NCI-H1105 treated with DMSO at 0.1 percent for 48 hours (cell line): ENCODE measurements at places on chromosomes 4 and X.

GRCh38 chrX:13165266-13166189 is 121.1 kb upstream of the FAM9C start:
- peak; percentile 65 for DNase-seq

GRCh38 chr4:14871676-14872430 is 130.4 kb upstream of the CPEB2 start:
- no peak for DNase-seq

DNA sequence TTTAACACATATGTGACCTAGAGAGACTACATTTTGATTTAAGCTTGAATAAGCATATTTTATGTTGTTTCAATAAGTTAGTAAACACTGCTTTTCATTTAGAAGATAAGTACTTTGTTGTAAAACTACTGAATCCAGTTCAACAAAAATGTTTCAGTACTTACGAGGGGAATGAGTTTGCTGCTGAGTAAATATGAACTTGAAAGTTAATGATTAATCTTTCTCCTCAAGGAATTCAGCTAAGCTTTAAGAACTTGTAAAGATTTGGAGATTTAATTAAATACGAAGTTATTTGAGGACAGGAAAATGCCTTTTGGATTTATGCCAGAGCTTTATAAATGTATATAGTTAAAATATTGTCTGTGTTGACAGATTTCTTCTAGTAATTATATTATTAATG is 933.0 kb upstream of the LCORL start:
- no peak for DNase-seq

DNA sequence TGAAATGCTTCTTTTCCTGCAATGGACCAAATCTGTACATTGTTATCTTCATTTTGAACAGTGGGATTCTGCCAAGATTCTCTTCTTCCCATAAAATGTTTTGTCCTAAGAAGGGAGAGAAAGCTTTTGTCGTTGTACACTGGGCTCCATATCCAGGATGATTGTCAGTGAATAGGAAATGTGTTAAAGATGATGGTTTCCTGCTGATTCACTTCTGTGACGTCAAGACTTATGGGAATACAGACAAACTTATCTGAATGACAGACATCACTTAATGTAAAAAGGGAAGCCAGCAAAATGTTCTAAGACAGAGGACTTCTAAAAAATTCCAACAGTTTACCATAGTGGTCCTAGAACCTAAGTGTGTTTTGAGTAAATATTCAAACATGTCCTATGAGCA is 53.7 kb upstream of the HPF1 start:
- no peak for DNase-seq

DNA sequence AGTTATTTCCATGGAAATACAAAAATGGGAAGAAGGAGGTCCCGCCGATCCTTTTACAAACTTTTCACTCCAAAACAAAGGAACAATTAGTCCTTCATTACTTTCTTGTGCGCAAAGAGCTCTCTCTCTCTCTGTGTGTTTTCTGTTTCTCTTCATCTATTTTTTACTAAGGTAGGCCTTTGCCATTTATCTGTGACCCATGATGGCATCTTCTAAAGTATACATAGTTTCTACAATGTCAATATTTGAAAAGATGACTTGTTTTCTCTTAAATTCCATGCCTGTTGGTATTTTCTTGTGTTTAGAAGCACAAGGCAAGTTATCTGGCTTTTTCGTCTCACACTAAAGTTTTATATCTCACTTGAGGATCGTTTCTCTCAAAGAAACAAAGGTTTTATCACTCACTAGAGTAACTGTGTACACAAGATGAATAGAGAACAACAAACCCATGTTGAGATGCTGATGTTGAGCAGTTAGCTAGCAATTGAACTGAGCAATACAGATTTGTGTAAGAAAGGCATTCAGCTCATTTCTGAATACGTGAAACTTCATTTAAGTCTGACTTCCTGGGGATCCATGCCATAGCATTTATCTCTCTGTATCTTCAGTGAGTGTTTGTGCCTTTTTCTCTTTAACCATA is 250.3 kb downstream of the GBA3 start:
- no peak for DNase-seq

GRCh38 chr4:47831026-47831679 is 6.7 kb downstream of the CORIN start:
- DNase-seq: peak; percentile 71

- DNase-seq: no peak
These were observed 11.8 kb upstream of the RTL5 start for GRCh38 chrX:72143609-72143907.

- peak; percentile 19 for DNase-seq
These were observed 145.4 kb upstream of the HUWE1 start for GRCh38 chrX:53831662-53832635.

GRCh38 chr4:20022471-20022870 is 229.2 kb upstream of the SLIT2 start:
- DNase-seq: no peak

GRCh38 chr4:130257271-130257670 is 1161.3 kb downstream of the C4orf33 start:
- no peak for DNase-seq

DNA sequence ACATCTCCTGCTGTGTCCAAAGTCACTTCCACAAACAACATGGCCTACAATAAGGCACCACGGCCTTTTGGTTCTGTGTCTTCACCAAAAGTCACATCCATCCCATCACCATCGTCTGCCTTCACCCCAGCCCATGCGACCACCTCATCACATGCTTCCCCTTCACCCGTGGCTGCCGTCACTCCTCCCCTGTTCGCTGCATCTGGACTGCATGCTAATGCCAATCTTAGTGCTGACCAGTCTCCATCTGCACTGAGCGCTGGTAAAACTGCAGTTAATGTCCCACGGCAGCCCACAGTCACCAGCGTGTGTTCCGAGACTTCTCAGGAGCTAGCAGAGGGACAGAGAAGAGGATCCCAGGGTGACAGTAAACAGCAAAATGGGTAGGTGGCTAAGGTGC is 123.9 kb downstream of the PDLIM5 start:
- DNase-seq: no peak

GRCh38 chr4:126306152-126306869 is 991.6 kb downstream of the FAT4 start:
- DNase-seq: no peak

DNA sequence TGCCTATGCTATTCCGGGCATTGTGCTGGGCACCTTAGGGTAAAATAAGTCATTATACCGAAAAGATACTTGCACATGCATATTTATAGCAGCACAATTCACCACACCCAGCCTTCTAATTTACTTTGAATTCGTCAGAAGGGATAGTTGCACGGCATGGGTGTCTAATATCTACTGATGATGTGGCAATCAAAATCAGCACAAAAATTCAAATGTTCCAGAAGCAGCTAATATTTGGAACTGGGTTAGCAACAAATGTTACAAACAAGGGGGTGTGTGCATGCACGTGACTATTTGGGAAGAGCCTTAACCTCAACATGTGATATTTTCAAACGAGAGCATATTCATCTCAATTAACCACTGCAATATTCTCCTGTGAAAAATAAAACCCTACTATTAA is 79.7 kb upstream of the PRSS48 start:
- DNase-seq: no peak

GRCh38 chr4:38775326-38775725 is 7.5 kb downstream of the TLR10 start:
- DNase-seq: no peak

DNA sequence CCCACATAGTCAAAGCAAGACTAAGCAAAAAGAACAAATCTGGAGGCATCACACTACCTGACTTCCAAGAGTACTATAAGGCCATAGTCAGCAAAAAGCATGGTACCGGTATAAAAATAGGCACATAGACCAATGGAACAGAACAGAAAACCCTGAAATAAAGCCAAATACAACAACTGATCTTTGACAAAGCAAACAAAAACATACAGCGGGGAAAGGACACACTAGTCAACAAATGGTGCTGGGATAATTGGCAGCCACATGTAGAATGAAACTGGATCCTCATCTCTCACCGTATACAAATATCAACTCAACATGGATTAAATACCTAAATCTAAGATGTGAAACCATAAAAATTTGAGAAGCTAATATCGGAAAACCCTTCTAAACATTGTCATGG is 819.3 kb upstream of the FRG1 start:
- DNase-seq: peak; percentile 38

DNA sequence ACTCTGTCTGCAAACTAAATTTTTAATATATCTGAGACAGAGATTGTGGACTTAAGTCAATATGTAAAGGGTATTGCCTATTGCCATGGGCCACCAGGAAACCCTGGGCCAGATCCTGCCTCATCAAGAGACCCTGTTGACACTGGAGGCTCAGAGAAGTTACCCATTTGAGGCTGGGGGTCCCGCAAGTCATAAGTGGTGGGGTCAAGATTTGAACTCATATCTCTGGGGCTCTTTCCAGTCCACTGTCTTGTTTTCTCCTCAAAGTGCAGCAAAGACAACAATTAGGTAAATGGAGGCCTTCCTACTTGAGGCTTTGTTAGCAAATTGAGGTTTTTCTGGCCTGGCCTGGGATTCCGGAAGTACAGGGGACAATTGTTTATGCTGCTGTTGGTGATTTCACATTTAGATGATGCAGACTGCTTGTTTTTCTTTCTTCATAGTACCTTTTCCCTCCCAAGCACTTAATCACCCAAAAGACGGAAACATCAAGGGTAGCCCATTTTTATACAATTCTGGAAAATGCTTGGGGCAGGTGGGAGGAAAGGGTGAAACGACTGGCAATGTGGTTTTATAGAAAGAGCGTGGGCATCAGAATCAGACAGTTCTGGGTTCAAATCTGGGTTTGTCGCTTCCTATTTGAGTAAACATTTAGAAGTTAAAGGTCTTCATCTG is 160.0 kb downstream of the SMIM20 start:
- no peak for DNase-seq

- DNase-seq: no peak
These were observed 39.7 kb upstream of the OGT start for GRCh38 chrX:71493111-71493613.

GRCh38 chr4:151766691-151767090 is 5.9 kb upstream of the GATB start:
- DNase-seq: no peak

DNA sequence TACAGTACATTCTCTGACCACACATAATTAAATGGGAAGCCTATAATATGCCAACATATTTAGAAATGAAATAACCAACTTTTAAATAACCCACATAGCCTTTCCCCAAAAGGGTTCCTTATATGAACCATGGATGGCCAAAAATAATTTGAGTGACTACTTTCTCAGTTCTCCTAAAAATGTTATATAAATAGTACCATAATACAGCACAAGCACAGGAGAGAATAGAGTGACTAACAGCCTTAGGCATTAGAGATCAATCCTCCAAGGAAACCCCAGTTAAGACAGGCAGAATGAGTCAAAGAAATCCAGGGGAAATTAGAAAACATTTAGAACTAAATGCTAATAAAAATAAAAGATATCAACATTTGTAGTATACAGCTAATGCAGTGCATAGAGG is 50.2 kb downstream of the ANKRD17 start:
- DNase-seq: no peak

- no peak for DNase-seq
These were observed 74.3 kb downstream of the CFAP299 start for GRCh38 chr4:80409809-80410208.

- no peak for DNase-seq
These were observed 494.6 kb upstream of the ATOH1 start for GRCh38 chr4:93334003-93334402.

- DNase-seq: no peak
These were observed 521.0 kb downstream of the IQCM start for GRCh38 chr4:149294601-149295000.
